ENCODE measurements at places on chromosomes 2 and 18. TPM values are rescaled to one million over a fixed set of nuclear protein-coding genes. Genes with fewer than 3 reads are reported as not detected.

SPDYA gene
- total RNA-seq = 2.0 TPM

- DNase-seq = no peak
Observed at GRCh38 chr18:11112286-11112685, 37.1 kb downstream of the PIEZO2 start.

- no peak for DNase-seq
Observed at GRCh38 chr2:164688896-164689419, 67.7 kb upstream of the GRB14 start.

DNA sequence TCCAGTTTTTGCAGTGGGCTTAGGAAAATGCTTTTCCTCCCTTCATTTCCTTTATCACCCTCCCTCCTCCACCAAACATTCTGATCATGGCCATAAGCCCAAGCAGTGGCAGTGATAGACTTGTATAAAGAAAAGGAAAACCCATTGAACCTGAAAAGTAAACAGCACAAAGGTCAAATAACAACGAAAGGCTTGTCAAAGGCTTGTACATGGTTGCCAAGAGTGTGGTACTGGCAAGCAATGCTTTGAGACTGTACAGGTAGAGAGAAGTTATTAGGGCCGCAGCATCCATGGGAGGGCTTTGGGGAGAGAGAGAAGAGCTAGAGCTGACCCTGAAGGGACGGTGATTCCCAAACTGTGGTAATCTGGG, 2.1 kb upstream of the VWA3B start:
- DNase-seq = no peak

TMEM169 gene
- total RNA-seq = 1.1 TPM

- DNase-seq = no peak
Observed at GRCh38 chr2:187964746-187965145, 326.9 kb upstream of the GULP1 start.
